Left lung (tissue), 14 donors: ENCODE measurements at places on chromosomes 11 and 22. TPM values are rescaled to one million over a fixed set of nuclear protein-coding genes. Genes with fewer than 3 reads are reported as not detected.

The MYRF gene
- 15.4 TPM for total RNA-seq

The OR51F2 gene
- total RNA-seq: not detected

The CREBZF gene
- 35.6 TPM for total RNA-seq

DNA sequence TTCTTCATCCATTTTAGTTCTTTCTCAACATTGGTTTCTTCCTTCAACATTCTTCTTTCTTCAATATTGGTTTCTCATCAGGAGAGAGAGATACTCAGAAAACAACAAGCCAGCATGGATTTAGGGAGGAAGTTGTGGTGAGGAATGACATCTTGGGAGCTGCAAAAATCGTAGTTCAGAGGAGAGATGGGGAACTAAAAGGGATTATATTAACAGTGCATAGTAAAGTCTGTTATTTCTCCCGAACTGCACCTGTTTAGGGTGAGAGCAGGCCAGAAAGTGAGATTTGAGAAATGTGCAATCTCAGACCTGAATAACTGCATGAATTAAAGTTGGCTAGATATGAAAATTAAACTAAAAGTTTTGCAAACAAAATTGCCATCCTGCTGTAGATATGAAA, 94.5 kb downstream of the CASP12 start:
- no peaks in the 10 kb centered on the region for H3K4me1 ChIP-seq
- H3K36me3 ChIP-seq: no peaks in the 10 kb centered on the region
- no peak overlapping the region for H3K4me3 ChIP-seq
- H3K27me3 ChIP-seq: no peaks in the 10 kb centered on the region

GRCh38 chr22:42343531-42344081, 73.2 kb upstream of the TCF20 start:
- peaks cover 3% of the 10 kb centered on the region for H3K4me1 ChIP-seq
- DNase-seq: peak; percentile 61
- H3K4me3 ChIP-seq: no peak overlapping the region
- no peak overlapping the region for H3K27ac ChIP-seq

- DNase-seq: peak; percentile 93
- H3K27ac ChIP-seq: peak overlapping the region; percentile 79
- peak overlapping the region; percentile 31 for H3K4me3 ChIP-seq
- H3K4me1 ChIP-seq: peaks cover 38% of the 10 kb centered on the region
- no peaks in the 10 kb centered on the region for H3K27me3 ChIP-seq
Measured at GRCh38 chr11:61954851-61955421, 4.8 kb downstream of the BEST1 start.

DNA sequence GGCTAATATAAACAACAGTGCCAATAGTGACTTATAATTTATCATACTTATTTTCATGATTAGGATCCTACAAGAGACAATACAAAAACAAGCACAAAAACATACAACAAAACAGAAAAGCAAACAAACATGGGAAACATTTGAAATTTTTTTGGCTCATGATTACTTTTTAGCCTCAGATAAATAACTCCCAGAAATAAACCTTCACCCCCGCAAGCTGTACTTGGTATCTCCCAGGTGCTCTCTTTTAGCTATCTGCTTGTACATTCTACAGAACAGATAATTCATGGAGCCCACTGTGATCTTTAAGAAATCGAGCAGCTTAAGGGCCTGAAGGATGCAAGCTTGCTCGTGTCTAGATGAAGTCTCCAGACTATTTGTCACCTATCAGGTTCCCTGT, 883 bp downstream of the NXPE4 start:
- no peak for DNase-seq
- H3K36me3 ChIP-seq: no peaks in the 10 kb centered on the region
- H3K27me3 ChIP-seq: no peaks in the 10 kb centered on the region
- no peak overlapping the region for H3K4me3 ChIP-seq
- no peak overlapping the region for H3K27ac ChIP-seq
- H3K4me1 ChIP-seq: no peaks in the 10 kb centered on the region

DNA sequence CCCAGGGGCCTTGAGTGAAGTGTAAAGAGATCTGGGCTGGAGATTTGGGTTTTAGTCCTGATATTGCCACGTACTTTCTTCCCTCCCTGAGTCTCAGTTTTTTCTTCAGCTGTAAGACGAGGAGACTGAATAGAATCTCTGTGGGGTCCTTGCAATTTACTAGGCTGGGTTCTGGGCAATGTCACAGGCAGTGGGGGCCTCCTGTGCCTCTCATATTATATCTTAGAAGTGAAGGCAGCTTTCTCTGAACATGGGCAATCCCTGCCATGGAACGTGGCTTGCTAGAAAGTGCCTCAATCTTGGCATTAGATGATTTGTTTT, 62.0 kb upstream of the PTPRJ start:
- H3K27ac ChIP-seq: peak overlapping the region; percentile 80
- H3K4me1 ChIP-seq: peaks cover 50% of the 10 kb centered on the region
- H3K27me3 ChIP-seq: no peaks in the 10 kb centered on the region
- no peak for DNase-seq
- no peak overlapping the region for H3K4me3 ChIP-seq
- H3K36me3 ChIP-seq: no peaks in the 10 kb centered on the region

DNA sequence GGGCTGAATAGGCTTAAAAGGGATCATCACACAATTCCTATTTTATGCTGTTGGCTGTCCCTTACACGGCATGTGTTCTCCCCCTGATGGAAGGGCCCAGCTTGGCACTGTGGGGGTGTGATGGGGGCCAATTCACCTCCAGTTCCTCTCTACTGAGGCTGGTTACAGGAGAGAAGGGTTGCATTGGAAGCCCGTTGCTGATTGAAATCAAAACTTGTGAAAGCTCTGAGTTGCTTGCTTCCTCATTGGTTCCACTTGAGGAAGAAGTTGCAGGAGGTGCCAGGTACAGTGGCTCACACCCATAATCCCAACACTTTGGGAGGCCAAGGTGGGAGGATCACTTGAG, 13.3 kb upstream of the PRG2 start:
- H3K27ac ChIP-seq: peak overlapping the region; percentile 66
- no peak overlapping the region for H3K4me3 ChIP-seq
- H3K27me3 ChIP-seq: no peaks in the 10 kb centered on the region
- peaks cover 33% of the 10 kb centered on the region for H3K36me3 ChIP-seq
- H3K4me1 ChIP-seq: no peaks in the 10 kb centered on the region

DNA sequence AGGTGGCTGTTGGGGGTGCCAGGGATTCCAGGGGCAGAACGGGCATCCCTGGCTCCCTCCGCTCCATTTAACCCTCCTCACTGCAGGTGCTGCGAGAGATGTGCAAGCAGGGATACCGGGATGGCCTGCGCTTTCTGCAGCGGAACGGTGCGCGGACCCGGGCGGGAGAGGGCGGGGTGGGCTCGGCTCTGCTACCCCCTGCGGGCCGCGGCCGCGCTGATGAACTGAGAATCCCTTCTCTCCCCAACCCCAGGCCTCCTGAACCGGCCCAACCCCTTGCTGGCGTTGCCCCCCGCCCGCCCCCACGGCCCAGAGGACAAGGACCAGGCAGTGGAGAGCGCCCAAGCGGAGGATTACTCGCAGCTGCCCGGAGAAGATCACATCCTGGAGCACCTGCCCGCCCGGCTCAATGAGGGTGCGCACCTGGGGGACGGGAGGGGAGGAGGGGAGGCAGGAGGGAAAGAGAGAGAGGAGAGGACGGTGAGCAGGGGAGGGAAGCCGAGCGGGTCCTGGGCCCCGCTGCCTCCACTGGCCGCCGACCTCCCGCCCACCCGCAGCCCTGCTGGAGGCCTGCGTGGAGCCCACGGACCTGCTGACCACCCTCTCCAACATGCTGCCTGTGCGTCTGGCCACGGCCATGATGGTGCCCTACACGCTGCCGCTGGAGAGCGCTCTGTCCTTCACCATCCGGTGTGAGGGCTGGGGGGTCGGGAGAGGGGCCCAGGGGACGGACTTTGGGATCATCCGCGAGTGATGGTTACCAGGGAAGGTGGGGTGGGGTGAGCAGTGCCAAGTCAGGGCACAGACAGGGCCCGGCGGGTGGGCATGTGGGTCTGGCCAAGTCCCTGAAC, 4.1 kb upstream of the CRACR2B start:
- H3K4me1 ChIP-seq: peaks cover 83% of the 10 kb centered on the region
- no peak overlapping the region for H3K4me3 ChIP-seq
- H3K36me3 ChIP-seq: peaks cover 32% of the 10 kb centered on the region
- DNase-seq: no peak

- H3K36me3 ChIP-seq: peaks cover 26% of the 10 kb centered on the region
- no peaks in the 10 kb centered on the region for H3K27me3 ChIP-seq
- peak overlapping the region; percentile 86 for H3K27ac ChIP-seq
- no peak for DNase-seq
Measured at GRCh38 chr22:36467946-36468345, 13.5 kb downstream of the TXN2 start.

- peaks cover 36% of the 10 kb centered on the region for H3K4me1 ChIP-seq
- H3K4me3 ChIP-seq: peak within 1 kb of the TSS; percentile 69
- DNase-seq: peak; percentile 74
- peaks cover 41% of the 10 kb centered on the region for H3K36me3 ChIP-seq
- peaks cover 48% of the 10 kb centered on the region for H3K27me3 ChIP-seq
Measured at GRCh38 chr11:60924110-60924905, at the start of gene TMEM132A. TMEM132A (plus strand) TSS chr11:60924460; CDS start chr11:60924634, 174 bp downstream.

The DDX25 gene
- total RNA-seq: 0.47 TPM

DNA sequence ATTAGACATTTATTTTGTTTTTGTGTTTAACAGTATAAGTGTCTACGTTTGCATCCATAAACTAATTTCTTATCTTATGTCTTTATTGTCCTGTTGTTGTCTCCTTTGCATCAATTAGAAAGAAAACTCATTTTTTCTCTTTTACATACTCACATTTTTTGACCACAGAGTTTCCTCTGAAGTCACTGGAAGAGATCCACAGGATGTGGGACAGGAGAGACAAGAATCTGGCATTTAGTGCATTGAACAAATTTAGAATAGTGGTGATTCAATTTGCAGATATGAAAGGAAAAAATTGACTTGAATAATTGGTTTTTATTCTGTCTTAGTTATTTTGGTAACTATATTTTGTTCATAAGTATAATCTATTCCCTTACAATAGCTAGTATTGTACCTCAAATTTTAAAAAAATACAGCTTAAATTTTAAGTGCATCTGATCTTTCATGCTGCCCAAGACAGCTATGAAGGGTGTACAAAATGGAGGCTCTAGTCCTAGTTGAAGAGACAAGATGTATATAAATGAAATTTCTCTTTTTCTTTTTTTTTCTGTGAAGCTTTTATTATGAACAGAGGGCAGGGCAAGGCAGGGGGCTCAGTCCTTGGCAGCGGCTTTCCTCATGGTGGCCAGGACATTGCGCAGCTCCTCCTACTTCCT, 24.4 kb downstream of the HORMAD2 start:
- H3K27me3 ChIP-seq: no peaks in the 10 kb centered on the region
- H3K36me3 ChIP-seq: no peaks in the 10 kb centered on the region
- no peaks in the 10 kb centered on the region for H3K4me1 ChIP-seq

GRCh38 chr11:68076371-68077042, 37.7 kb downstream of the TCIRG1 start:
- peaks cover 45% of the 10 kb centered on the region for H3K36me3 ChIP-seq
- H3K27me3 ChIP-seq: no peaks in the 10 kb centered on the region
- H3K27ac ChIP-seq: no peak overlapping the region
- DNase-seq: no peak
- no peak overlapping the region for H3K4me3 ChIP-seq

DNA sequence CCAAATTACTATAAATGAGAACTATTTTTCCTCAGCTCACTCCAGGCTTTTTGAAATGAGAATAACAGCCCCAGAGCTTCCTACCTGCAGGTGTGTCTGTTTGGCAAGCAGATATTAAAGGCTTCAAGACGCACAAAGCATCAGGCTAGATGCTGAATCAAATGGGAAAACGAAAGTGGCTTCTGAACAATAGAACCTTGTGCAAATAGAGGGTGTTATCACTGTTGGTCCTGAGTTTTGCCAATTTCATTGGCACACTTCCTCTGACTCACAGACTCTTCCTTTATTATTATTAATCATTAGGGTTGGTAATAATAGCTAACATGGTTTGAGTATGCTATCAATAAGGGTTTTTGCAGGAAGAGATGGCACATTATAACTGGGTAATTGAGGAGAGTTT, 13.4 kb downstream of the SYT13 start:
- no peaks in the 10 kb centered on the region for H3K36me3 ChIP-seq
- H3K4me3 ChIP-seq: no peak overlapping the region
- DNase-seq: no peak
- H3K27me3 ChIP-seq: peaks cover 12% of the 10 kb centered on the region
- H3K4me1 ChIP-seq: no peaks in the 10 kb centered on the region

GRCh38 chr22:23862103-23862502, 4.4 kb downstream of the SLC2A11 start:
- H3K27me3 ChIP-seq: no peaks in the 10 kb centered on the region
- peak; percentile 49 for DNase-seq
- H3K27ac ChIP-seq: no peak overlapping the region
- H3K4me3 ChIP-seq: no peak overlapping the region
- peaks cover 11% of the 10 kb centered on the region for H3K4me1 ChIP-seq
- H3K36me3 ChIP-seq: no peaks in the 10 kb centered on the region
